ENCODE measurements at places on chromosomes 5 and 9.

DNA sequence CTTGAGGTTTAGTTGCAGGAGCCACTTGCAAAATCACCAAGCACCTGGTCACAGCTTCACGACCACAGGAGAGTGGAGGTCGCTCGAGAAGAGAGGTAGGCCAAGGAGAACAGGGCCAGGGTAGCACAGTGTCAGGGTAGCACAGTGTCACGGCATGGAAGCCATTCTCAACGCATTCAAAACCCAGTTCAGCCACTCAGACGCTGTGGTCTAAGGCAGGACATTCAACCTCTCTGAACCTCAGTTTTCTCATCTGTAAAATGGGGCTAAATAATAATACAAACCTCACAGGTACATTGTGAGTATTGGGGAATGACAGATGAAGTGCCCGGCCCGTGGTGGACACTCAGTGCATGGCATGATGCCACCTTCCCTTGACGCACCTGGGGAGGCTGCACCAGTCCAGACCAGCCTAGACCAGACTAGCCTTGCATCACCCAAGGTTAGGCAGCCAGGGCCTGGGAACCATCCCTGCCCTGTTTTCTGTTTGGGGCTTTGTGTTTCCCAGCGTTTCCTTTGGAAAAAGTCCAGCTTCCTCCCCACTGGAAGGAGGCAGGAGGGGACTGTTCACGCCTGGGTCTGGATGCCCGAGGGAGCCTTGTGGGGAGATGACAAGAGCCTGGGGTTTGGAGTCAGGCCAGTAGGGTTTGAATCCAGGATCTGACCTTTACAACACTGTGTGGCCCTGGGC, 7.8 kb upstream of the LMX1B start:
- DNase-seq: no peak

- DNase-seq: no peak
Observed at GRCh38 chr5:149488645-149489306, 62.5 kb downstream of the CSNK1A1 start.

- no peak for DNase-seq
Observed at GRCh38 chr5:21774801-21775200, 1078.3 kb downstream of the CDH12 start.

DNA sequence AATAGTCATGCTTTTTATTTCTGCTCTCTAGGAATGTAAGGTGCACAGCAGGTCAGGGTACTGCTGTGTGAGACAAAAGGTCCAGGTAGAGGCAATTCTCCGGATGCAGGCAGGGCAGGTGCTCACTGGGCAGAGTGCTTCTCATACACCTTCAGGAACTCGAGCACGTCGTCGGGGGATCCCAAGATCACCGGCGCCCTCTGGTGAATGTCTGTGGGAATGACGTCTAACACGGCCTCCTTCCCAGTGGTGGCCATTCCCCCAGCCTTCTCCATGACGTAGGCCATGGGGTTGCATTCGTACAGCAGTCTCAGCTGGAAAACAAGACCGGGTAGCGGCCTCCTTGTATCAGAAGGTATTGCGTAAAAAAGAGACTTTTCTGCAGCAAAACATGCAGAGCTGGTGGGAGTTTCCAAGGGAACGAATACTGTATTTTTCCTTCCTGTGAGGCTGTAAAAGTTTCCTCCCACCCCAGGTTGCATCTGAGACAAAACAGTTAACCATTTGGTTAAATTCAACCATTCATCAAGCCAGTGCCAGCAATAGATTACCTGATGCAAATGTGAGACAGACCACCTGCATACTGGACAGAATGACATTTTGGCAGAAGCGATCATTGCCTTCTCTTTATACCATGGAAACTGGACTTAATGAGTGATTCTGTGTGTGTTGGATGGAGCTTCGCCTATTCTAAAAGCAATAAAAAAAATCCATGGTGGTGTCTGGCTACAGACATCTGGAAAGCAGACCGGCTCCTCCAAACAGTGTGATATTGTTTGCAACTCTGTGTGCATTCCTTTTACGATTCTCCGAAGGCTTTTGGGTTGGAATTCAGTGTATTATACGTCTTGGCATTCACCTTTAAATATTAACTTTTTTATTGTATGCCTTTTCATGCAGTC, 9.9 kb upstream of the FBP2 start:
- DNase-seq: peak; percentile 84

GRCh38 chr5:116773926-116774325, 199.3 kb upstream of the SEMA6A start:
- no peak for DNase-seq

- no peak for DNase-seq
Observed at GRCh38 chr9:130212543-130213297, 40.5 kb downstream of the NCS1 start.

DNA sequence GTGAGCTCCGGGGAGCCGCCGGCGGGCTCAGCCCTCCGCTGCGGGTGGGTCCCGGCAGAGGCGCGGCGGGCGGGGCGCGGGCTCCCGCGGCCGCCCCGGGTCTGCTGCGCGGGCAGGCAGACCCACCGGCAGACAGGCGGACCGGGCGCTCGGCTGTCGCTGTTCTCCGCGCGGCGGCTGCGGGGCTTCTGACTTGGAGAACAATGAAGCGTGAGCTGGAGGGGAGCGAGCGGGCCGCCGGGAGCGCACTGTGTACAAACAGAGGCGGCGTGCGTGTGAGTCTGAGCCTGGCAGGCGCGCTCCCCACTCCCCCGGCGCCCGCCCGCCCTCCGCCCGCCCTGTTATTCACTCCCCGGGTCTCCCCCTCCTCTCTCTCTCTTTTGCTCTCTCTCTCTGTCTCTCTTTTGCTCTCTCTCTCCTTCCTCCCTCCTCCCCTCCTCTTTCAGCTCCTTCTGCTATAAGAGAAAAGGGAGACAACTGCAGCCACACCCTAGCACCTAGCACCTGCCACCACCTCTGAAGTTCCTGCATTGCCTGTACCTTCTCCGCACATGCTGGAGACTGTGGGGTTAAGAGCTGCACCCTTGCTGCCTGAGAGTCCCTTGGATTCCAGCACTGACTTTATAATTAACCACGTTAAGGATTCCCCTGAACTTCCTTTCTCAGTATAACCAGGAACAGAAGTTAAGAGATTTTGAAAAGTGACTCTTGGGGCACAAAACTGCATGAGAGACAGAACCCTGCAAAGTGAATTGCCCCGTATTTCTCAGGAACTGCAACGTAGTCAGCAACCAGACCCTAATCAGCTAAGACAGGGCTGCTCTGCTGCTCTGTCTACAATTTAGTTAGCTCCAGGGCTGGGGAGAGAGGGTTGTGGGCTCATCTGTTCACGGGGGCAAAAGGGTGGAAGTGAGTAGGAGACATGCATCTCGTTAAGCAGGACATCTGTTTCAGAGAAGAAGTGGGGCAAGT, at the start of gene EDIL3:
EDIL3 (minus strand) TSS at position 277 of the 972 bp plus-strand sequence. CDS start 506 bp downstream, outside the sequence.
- DNase-seq: peak; percentile 65

- no peak for DNase-seq
Observed at GRCh38 chr5:143966280-143966679, 154.3 kb downstream of the HMHB1 start.

DNA sequence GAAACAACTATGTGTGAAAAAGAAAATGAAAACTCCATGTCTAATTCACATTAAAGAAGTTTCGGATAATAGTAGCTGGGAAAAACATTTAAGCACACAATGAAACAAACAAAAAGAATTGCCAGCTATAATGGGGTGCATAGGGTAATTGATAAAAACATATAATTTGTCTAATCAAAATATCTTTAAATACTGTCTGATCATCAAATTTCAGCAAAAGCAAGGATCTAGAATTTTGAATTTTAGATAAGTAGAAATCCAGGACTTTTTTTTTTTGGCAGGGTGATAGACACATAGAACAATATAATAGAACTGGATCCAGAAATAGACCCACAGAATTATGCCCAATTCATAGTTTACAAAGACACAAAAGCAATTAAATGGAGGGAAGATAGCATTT, 585.0 kb downstream of the TAF11L14 start:
- no peak for DNase-seq

GRCh38 chr5:121667292-121667691, 184.4 kb upstream of the FTMT start:
- DNase-seq: no peak

DNA sequence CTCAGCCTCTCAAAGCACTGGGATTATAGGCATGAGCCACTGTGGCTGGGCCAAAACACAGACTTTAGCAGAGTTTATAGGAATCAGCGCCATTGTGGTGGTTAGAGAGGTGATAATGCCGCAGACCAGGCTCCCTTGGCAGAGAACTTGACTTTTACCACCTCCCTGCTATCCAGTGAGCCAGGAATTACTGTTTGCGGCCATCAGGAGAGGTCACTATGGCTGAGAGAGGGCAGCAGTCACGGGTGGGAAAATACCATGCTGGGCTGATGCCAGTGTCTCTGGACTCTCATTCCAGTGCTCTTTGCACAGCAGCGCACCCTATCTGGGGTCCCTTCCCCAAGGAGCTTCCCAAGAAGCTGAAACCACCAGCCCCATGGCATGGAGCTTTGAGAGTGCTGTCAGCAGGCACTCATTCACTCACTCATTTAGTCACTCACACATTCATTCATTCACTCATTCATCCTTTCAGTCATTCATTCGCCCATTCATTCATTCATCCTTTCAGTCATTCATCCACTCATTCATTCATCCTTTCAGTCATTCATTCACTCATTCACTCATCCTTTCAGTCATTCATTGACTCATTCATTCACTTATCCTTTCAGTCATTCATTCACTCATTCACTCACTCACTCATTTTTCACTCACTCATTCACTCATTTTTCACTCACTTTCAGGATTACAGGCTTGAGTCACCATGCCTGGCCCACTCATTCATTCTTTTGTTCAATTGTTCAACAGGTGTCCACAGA, 27.3 kb upstream of the RNU6ATAC start:
- no peak for DNase-seq

DNA sequence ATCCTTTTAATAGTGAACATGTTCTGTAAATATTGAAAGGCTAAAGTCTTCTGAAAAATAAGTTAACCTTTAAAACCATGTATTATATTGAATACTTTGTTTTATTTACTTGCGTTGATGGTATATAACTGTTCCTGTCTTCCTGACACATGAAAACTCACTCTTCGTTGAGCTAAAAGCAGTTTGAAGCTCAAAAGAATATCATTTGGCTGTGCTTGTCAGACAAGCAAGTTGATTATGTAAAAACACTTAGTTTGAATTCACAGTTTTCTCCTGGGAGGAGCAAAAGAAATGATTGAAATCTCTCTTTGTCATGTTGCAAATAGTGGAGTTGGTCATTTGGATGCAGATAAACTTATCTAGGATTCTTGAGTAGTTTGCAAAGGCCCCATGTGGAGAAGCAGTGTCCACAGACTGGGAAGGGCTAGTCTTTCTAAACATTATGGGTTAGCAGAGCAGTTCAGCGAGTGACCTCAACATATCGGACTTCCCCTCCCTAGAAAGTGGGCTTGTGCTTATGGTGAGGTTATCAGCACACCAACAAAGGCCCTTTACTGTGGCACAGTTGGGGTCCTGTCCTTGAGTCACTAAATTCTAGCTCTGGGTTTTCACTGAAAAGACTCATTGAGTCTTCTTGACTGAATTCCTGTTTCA, 290.4 kb downstream of the CSNK1G3 start:
- DNase-seq: no peak

DNA sequence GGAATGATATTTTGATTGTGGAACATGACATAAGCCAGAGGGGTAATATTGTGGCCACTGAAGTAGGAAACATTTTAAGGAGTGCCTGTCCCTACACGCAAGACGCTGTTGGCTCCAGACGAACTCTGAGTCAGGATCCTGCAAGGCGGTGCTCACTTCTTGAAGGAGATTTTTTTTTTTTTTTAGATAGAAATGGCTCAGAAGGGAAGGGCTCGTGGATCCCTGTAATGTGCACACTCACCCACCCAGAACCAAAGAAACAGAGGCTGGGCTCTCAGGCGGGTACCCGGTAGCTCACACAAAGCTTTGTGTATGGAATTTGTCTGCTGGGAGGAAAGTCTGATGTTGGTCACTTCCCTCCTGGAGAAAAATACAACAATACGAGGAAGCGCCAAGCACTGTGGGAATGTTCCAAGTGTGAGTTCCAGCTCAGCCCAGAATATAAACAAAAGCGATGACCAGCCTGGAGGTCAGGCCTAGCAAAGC, 25.7 kb downstream of the RAPGEF1 start:
- DNase-seq: no peak

- no peak for DNase-seq
Observed at GRCh38 chr9:93094658-93095204, 1.3 kb upstream of the CARD19 start.

DNA sequence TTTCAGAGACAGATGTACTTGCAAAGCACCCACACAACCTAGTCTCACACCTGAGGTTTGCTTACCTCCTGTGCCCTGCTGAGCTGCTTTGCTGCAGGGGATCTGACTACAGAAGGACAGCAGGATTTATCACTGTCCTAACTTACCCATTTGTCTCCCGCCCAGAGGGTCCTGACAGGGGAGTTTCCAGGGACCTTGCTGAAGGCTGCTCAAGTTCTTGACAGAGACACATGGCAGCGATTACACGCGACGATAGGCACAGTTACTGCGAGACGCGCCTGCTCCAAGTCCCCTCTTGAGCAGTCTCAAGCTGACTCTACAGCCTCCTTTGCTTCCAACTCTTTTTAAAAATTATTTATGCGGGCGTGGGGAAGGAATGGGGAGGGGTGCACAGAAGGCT, 24.6 kb upstream of the GALNT10 start:
- peak; percentile 91 for DNase-seq

- DNase-seq: no peak
Observed at GRCh38 chr5:159752622-159753275, 163.5 kb upstream of the ADRA1B start.

GRCh38 chr9:124248960-124249359, 8.8 kb upstream of the NEK6 start:
- DNase-seq: no peak

GRCh38 chr5:371811-372555, 50.5 kb downstream of the AHRR start:
- DNase-seq: no peak

DNA sequence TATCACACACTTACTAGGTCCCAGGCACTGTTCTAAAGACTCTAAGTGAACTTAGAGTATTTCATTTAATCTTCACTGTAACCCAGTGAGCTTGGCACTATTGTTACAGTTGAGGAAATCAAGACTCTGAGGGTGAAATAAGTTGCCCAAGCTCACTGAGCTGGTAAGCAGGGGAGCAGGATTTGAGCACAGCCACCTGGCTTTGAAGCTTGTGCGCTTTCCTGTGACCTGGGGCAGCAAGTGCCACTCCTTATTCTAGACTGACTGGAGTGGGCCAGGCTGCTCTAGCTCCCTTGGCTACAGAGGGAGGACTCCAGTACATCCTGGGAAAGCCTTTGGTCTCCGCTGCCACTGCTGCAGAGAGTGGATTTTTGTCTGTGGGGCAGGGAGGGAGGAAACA, 50.0 kb downstream of the RGS3 start:
- peak; percentile 44 for DNase-seq

All from WERI-Rb-1 (cell line).